Tibial nerve (tissue), 4 donors: ENCODE measurements at places on chromosomes 13 and 19. TPM values are rescaled to one million over a fixed set of nuclear protein-coding genes. Genes with fewer than 3 reads are reported as not detected.

The SAFB2 gene
- 87.9 TPM for total RNA-seq

The PSG2 gene
- total RNA-seq, result not detected

The NKG7 gene
- total RNA-seq, result 3.6 TPM

- H3K27ac ChIP-seq, result no peak overlapping the region
- H3K4me1 ChIP-seq, result no peaks in the 10 kb centered on the region
- H3K4me3 ChIP-seq, result no peak overlapping the region
- DNase-seq, result no peak
Measured at GRCh38 chr13:39159393-39159792, 121.1 kb downstream of the NHLRC3 start.

DNA sequence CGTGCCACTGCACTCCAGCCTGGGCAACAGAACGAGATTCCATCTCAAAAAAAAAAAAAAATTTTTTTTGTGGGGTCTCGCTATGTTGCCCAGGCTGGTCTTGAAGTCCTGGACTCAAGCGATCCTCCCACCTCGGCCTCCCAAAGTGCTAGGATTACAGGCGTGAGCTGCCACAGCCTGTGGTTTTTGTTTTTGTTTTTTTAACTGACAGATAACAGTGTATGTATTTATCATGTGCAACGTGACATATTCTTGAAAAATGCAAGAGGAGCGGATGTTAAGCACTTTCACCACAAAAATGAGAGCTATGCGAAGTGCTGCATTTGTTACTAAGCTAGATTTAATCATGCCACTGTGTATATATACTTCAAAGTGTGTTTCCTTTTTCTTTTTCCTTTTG lies 49.0 kb downstream of the ARHGEF18 start:
- H3K4me3 ChIP-seq, result no peak overlapping the region
- no peaks in the 10 kb centered on the region for H3K27me3 ChIP-seq
- no peak overlapping the region for H3K27ac ChIP-seq
- H3K36me3 ChIP-seq, result no peaks in the 10 kb centered on the region

DNA sequence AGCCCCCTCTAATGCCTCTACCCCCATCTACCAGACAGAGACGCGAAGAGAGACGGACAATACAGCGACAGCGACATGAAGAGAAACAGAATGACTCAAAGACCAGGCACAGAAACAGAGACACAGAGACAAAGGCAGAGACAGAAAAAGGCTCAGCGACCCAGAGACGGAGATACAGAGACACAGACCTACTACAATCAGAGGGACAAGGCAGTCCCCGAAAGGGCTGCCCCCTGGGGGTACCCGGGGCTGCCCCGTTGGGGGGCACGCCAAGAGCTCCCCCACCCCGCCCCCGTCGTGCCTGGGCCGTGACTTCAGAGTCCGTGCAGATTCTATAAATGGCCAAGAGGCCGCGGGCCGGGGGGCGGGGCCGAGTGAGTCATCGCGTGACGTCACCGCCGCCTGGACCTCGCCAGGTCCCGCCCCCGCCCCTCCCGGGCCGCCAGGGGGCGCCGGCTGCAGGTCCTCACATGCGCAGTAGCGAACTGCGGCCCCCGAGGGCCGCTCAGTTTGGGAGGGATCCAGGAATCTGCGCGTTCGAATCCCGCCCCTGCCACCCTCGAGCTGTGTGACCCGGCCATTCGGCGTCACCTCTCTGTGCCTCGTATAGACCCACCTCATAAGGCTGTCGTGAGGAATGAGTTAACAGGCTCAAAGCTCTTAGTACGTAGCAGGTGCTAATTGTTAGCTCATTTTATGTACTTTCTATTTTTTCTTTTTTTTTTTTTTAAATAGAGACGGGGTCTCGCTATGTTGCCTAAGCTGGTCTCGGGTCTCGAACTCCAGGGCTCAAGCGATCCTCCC lies 2.7 kb upstream of the CNN1 start:
- peak overlapping the region; percentile 84 for H3K27ac ChIP-seq
- peak; percentile 83 for DNase-seq
- no peaks in the 10 kb centered on the region for H3K36me3 ChIP-seq
- H3K4me3 ChIP-seq, result peak overlapping the region; percentile 47
- H3K27me3 ChIP-seq, result no peaks in the 10 kb centered on the region
- peaks cover 4% of the 10 kb centered on the region for H3K4me1 ChIP-seq

DNA sequence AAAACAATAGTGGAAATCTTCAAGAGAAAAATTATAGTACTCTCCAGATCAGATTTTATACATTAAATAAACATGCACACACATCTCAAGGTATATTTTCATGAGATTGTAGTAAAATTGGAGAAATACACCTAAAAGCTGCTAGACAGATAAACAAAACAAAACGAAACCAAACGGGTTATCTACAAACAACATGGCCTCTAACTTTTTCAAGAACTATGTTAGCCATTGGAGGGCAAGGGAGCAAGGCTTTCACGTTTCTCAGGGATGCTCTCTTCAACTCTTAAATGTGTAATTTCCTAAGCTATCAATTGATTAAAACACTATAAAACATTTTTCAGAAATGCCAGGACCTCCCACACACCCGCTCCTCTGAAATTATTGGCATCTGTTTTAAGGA lies 1262.4 kb upstream of the PCDH20 start:
- H3K36me3 ChIP-seq, result no peaks in the 10 kb centered on the region
- H3K27me3 ChIP-seq, result no peaks in the 10 kb centered on the region
- no peak overlapping the region for H3K27ac ChIP-seq
- no peaks in the 10 kb centered on the region for H3K4me1 ChIP-seq
- DNase-seq, result no peak

GRCh38 chr13:90177512-90177911 lies 1170.0 kb upstream of the MIR17HG start:
- no peak overlapping the region for H3K4me3 ChIP-seq
- no peaks in the 10 kb centered on the region for H3K4me1 ChIP-seq
- H3K27ac ChIP-seq, result no peak overlapping the region
- H3K27me3 ChIP-seq, result no peaks in the 10 kb centered on the region
- no peak for DNase-seq

GRCh38 chr13:43273362-43273761 lies 250.0 kb downstream of the DNAJC15 start:
- no peaks in the 10 kb centered on the region for H3K27me3 ChIP-seq
- no peak for DNase-seq
- no peak overlapping the region for H3K4me3 ChIP-seq
- H3K36me3 ChIP-seq, result no peaks in the 10 kb centered on the region
- H3K4me1 ChIP-seq, result no peaks in the 10 kb centered on the region

- H3K4me1 ChIP-seq, result no peaks in the 10 kb centered on the region
- H3K27me3 ChIP-seq, result peaks cover 63% of the 10 kb centered on the region
- no peak overlapping the region for H3K27ac ChIP-seq
Measured at GRCh38 chr19:2302319-2303210, 5.4 kb downstream of the LINGO3 start.

DNA sequence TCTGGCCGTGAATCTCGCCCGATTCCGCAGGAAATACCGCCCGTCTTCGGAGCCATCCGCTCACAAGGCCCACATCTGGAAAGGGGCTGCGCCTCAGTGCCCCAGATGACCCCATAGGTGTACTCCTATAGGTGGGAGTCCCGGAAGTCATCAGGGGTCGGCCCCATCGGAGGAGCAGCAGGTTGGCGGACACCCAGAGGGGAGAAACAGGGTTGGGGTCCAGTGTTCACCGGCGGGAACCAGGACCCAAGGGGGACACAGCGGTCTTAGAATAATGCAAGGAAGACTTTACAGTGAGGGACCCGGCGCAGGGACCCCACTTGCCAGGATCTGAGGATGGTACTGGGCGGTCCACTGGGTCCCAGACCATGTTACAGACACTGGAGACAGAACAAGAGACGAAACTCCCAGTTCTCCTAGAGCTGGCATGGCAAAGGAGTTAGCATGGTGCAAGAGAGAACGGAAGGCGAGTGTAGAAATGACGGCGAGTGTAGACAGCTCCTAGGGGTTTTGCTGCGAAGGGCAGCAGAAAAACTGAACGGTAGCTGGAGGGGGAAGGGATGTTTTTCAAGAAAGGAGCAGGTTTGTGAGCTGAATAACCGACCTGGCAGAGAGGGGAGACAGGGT lies 4.2 kb upstream of the RGL3 start:
- no peak overlapping the region for H3K27ac ChIP-seq
- no peaks in the 10 kb centered on the region for H3K27me3 ChIP-seq
- DNase-seq, result no peak
- no peak overlapping the region for H3K4me3 ChIP-seq
- no peaks in the 10 kb centered on the region for H3K36me3 ChIP-seq

DNA sequence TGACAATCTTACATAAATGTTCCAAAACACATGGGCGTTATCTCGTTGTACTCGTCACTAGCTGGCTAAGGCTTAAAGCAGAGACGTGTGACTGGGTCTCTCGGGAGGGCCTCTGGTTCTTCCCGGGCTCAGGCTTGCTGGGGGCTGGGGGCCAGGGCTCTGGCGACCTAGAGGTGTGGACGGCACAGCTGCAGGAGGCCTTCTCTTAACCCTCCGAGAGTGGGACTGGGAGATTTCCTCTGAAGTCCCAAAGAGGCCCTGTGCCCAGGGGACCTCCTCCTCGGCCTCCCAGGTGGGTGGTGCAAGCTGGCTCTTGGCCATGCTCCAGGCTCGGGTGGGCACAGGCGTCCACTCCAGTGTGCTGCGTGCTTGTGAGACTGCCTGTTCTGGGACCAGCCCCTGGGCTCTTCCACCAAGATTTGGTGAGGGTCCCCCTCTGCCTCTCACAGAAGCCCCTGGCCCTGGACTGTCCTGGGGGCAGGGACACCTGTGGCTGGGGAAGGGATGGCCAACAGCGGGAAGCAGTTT lies 2.2 kb downstream of the CAPS start:
- H3K4me1 ChIP-seq, result no peaks in the 10 kb centered on the region
- no peak overlapping the region for H3K4me3 ChIP-seq
- H3K27ac ChIP-seq, result peak overlapping the region; percentile 88
- peaks cover 17% of the 10 kb centered on the region for H3K36me3 ChIP-seq

GRCh38 chr19:6853868-6854267 lies 33.5 kb upstream of the ADGRE1 start:
- no peak overlapping the region for H3K27ac ChIP-seq
- no peak for DNase-seq
- H3K36me3 ChIP-seq, result no peaks in the 10 kb centered on the region
- H3K27me3 ChIP-seq, result no peaks in the 10 kb centered on the region
- H3K4me3 ChIP-seq, result no peak overlapping the region

- H3K27me3 ChIP-seq, result no peaks in the 10 kb centered on the region
- DNase-seq, result no peak
- no peak overlapping the region for H3K4me3 ChIP-seq
- peak overlapping the region; percentile 74 for H3K27ac ChIP-seq
- H3K36me3 ChIP-seq, result no peaks in the 10 kb centered on the region
Measured at GRCh38 chr19:10751109-10751953, 33.5 kb downstream of the DNM2 start.

DNA sequence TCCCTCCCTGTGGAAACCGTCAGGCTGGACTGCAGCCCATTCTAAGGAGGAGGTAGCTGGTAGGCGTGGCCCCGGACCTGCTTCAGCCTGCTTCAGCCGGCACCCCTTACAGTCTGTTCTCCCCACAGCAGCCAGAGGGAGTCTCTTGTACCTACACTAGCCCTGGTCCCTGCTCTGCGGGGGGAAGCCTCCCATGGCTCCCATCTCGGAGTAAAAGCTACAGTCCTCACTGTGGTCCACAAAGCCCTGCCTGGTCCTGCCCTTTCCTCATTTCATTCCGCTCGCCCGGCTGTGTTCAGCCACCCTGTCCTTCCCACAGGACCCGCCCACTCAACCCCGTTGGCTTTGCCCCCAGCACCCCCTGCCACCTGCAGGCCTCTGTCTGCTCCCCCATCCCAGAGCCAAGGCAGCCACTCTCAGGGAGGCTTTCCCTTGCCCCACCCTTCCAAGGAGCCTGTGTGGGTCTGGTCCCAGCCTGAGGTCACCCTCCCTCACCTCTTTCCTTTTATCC lies 1.3 kb downstream of the PGLYRP1 start:
- H3K36me3 ChIP-seq, result peaks cover 25% of the 10 kb centered on the region
- DNase-seq, result no peak
- H3K4me3 ChIP-seq, result no peak overlapping the region
- no peaks in the 10 kb centered on the region for H3K4me1 ChIP-seq

DNA sequence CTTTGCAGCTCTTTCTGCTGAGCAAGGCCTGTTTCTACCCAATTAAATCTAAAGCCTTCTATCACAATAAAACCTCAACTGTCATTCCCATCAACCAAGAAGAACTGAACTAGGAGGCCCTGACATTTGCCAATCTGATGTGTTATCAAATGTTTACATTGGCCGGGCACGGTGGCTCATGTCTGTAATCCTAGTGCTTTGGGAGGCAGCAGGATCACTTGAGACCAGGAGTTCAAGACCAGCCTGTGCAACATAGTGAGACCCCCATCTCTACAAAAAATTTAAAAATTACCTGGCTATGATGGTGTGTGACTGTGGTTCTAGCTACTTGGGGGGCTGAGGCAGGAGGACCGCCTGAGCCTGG lies 2.8 kb upstream of the FBXO17 start:
- no peaks in the 10 kb centered on the region for H3K36me3 ChIP-seq
- no peak overlapping the region for H3K4me3 ChIP-seq
- no peaks in the 10 kb centered on the region for H3K27me3 ChIP-seq
- H3K27ac ChIP-seq, result no peak overlapping the region
- H3K4me1 ChIP-seq, result peaks cover 16% of the 10 kb centered on the region

DNA sequence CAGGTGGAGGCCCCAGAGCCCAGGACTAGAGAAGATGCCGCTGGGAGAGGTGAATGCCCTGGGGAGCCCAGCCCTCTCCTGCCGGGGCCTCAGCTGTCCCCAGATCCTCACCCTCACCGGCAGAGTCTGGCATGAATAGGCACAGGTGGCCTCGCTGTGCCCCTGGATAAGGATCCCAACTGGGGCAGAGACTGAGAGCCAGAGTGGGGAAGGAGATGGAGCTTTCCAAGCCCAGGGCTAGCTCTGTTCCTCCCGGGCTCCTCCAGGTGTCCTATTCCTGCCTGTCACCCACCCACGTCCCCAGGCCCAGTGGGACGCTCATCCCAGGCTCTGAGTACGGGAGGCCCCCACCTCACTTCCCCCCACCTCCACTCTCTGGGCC lies 16.5 kb downstream of the PRR36 start:
- H3K4me3 ChIP-seq, result no peak overlapping the region
- no peaks in the 10 kb centered on the region for H3K27me3 ChIP-seq
- H3K4me1 ChIP-seq, result peaks cover 8% of the 10 kb centered on the region
- no peak overlapping the region for H3K27ac ChIP-seq
- H3K36me3 ChIP-seq, result peaks cover 58% of the 10 kb centered on the region

- H3K27me3 ChIP-seq, result no peaks in the 10 kb centered on the region
- no peak overlapping the region for H3K4me3 ChIP-seq
- H3K36me3 ChIP-seq, result no peaks in the 10 kb centered on the region
- H3K4me1 ChIP-seq, result no peaks in the 10 kb centered on the region
Measured at GRCh38 chr13:35714121-35714520, 237.6 kb upstream of the MAB21L1 start.
